ENCODE measurements at places on chromosomes 3 and 15.

DNA sequence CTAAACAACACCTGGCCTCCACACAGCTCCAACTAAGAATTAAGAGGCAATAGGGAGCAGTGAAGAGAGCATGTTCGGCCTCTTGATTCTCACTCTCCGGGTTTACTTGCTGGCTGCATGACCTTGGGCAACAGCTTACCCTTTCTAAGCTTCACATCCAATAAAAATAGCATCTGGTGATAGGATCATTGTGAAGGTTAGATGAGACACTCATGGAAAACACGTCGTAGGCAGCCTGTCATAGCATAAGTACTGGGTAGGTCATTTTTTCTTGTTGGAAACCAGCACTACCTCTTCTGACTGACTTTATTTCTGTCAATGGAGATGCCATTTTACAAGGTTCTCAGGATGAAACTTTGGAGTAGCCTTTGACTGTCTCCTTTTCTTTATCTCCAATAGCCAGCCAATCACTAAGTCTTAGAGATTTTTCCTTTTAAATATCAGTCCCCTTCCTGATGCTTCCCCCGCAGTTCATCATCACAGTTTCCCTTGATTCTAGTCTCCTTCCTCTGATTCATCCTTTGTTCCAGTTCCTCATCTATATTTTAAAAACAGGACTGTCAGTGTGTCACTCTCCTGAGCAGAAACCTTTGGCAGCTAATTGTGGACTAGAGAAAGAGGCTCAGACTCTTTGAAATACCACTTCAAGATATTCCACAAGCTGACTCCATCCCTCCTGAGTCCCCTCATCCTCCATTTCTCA, 271.5 kb downstream of the SLC9A9 start:
- DNase-seq, result no peak

GRCh38 chr3:185316740-185317412, 46.1 kb upstream of the MAP3K13 start:
- no peak for DNase-seq

GRCh38 chr3:97835761-97836160, 13.9 kb downstream of the CRYBG3 start:
- no peak for DNase-seq

GRCh38 chr15:43955140-43955539, 128.3 kb downstream of the WDR76 start:
- DNase-seq, result no peak

- DNase-seq, result no peak
These were observed 76.0 kb downstream of the ZNF609 start for GRCh38 chr15:64536244-64536836.

DNA sequence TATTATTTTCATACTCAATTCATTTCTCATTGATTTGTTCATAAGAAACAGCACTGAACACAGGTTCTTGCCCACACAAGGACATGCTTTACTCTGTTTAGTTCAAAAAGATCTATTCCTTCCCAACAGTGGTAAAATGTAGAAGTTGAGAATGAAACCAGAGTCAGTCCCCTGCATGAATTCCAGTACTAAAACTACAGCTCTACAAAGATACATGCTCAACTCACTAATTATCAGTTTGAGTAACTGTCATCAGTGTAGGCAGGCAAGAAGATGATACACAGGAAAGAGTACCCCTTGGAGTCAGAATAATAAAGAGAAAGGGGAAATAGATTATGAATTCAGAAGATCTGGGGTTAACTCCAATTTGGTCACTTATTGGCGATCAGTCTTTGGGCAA, 43.2 kb downstream of the NR2E3 start:
- DNase-seq, result no peak

DNA sequence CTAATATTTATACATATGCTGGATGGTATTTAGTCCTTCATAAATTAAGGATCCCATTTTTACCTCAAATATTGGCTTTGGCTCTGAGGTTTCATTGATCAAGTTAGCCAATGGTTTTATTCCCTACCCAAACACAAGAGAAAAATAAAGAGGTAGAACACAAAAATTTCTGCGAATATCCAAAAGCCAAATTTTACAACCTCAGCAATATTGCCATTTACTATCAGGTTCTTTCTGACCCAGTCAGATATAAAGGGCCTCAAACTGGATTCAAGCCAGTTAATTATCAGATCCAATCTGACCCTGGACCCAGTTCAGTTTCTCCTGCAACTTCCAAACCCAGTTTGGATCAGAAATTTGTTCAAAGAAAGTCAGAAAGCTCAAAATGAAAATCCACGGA, 998.1 kb downstream of the SI start:
- DNase-seq, result no peak

DNA sequence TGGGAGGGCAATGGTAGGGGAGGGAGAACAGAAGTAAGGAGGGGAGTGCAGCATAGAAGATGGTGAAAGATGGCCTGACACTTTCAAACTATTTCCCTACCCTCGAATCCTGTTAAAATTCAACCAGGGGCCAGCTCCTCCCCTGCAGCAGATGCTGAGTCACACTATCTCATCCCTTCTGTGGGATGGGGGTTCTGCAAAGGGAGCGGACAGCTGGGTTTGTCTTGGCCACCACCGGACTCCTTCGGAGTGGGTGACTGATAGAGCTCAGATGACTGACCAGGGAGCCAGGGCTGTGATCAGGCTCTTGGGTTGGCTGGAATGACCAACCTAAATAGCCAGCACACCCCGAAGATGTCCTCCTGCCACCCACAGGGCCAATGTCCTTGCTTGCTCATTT, 33.6 kb upstream of the TMCC1 start:
- no peak for DNase-seq

- no peak for DNase-seq
These were observed at the start of gene CSPG4 for GRCh38 chr15:75712668-75713337. Gene CSPG4, minus strand, starts transcription at chr15:75712848. Its CDS starts 93 bp downstream, at chr15:75712755.

DNA sequence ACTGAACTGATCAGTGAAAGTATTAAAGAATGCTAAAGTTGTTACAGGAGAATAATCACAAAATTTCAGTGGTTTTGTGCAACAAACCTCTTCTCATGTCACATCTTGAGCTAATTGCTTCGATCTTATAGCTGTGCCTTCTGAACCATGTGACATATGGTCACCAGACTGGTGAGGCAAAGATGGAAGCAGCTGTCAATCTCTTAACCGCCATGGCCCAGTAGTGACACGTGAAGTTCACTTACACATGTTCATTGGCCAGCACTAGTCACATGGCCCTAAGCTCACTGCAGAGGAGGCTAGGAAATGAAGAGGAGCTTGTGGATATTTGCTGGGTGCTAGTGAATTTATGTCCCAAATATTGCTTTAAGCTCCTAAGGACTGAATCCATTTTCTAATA, 32.5 kb downstream of the BOC start:
- DNase-seq, result no peak
